ENCODE measurements at places on chromosomes 13 and 19.

GRCh38 chr19:35279985-35280821, 2.1 kb upstream of the HAMP start:
- DNase-seq = no peak

DNA sequence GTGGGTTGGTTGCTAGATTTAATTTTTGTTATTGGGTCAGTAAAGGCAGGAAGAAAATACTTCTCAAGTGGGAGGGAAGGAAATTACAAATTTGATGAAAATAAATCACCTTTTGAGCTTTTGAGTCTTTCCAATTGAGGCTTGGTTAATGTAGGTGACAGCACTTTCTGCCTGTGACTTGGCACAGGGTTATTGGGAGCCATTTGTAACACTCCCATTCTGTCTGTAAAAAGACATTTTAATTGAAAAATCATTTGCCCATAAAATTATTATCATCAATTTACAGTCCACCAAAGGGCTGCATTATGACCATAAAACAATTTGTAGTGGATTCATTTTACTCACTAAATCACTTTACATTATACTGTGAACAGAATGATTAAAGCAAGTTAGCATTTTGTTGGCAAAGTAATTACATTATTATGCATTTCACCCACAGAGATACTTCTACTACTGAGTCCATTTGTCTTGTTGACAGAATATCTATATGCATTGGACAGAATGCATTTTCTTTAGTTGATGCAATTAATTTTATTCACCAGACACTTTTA, 974.6 kb downstream of the UQCRFS1 start:
- no peak for DNase-seq

GRCh38 chr13:112877976-112878955, 90.7 kb upstream of the MCF2L start:
- no peak for DNase-seq

DNA sequence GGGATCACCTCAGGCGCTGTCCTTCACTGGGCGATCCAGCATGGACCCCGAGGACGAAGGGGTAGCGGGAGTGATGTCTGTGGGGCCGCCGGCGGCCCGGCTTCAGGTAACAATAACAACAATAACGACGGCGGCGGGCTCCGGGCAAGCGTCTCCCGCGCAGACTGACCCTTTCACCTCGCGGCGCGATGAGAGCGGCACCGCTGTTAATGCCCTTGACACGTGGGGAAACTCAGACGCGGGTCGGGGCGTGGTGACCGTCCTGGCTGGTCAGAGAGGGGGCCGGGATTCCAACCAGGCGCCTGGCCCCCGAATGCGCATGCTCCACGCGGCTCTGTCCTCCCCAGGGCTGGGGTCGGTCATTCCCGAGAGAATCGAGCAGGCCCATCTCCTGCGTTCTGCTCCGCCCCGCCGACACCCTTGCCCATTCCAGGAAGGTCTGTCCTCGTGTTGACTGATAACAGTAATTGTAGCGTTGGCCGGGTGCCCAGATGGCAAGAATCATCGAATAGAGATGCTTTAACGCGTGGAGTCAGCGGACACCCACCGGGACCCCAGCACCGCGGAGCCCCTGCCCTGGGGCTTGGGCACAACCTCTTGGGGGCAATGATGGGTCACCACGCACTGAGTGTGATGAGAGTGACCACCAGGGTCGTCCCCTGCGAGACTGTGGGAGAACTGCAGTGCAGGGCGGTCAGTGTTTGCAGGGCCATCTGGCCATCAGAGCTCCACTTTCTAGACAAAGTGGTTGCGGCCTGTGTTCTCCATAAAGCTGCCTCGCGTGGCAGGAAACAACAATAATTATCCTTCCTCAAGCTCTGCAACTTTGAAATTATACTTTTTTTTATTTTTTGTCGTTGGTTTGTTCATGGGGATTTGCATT, 528 bp downstream of the ZNF8 start:
- peak; percentile 81 for DNase-seq

GRCh38 chr19:53389571-53389970, 5.4 kb upstream of the ZNF765 start:
- no peak for DNase-seq

GRCh38 chr19:43595605-43595998, 332 bp downstream of the IRGQ start:
- no peak for DNase-seq

GRCh38 chr19:14116525-14116917, 1.0 kb downstream of the PRKACA start:
- no peak for DNase-seq

- DNase-seq = peak; percentile 51
These were observed 99.9 kb downstream of the GNG7 start for GRCh38 chr19:2602391-2603181.

DNA sequence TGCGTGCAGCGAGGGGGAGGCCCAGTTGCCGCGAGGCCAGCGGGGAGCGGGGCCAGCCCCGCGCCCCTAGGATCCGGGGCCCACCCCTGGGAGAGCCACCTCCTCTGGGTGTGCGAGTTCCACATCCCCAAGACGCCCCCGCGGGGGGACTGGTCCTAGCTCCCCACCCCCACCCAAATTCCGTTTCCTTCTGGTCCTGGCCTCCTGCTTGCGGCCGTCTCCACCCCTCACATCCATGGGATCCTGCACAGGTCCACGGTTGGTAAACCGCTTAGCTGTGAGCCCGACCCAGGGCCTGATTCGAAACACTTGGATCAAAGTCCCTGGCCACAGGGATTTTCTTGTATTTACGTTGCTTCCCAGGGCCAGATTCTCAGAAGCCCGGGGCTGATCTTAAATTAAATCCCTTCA, 324 bp upstream of the FBXO17 start:
- peak; percentile 37 for DNase-seq

- DNase-seq = no peak
These were observed 13.3 kb upstream of the LILRB1 start for GRCh38 chr19:54616821-54617560.

- no peak for DNase-seq
These were observed 11.5 kb downstream of the DNM2 start for GRCh38 chr19:10729411-10729810.

DNA sequence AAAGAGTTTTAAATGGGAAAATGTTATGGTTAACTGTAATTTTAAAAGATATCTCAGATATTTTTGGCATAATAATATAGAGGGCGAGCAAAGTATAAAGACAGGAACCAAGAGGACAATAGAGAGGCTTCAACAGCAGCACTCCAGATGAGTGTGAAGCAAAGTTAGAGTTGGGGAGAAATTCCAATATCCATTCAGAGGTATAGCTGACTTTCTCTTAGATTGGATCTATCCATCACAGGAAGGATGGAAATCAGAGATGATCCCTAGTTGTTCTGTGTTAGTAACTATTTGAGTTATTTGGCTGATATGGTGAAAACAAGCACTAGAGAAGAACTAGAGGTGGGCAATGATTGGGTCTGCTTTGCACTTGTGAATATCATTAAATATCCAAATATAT, 786.0 kb upstream of the KLHL1 start:
- no peak for DNase-seq

GRCh38 chr19:46728208-46728607, 11.3 kb upstream of the PRKD2 start:
- DNase-seq = peak; percentile 94

- DNase-seq = no peak
These were observed at the start of gene COX6B2 for GRCh38 chr19:55354698-55355212. COX6B2 (minus strand) TSS chr19:55354719; CDS start chr19:55354521, 198 bp downstream.
